Upper lobe of right lung (tissue), 1 donor: ENCODE measurements at places on chromosomes 1 and 21.

DNA sequence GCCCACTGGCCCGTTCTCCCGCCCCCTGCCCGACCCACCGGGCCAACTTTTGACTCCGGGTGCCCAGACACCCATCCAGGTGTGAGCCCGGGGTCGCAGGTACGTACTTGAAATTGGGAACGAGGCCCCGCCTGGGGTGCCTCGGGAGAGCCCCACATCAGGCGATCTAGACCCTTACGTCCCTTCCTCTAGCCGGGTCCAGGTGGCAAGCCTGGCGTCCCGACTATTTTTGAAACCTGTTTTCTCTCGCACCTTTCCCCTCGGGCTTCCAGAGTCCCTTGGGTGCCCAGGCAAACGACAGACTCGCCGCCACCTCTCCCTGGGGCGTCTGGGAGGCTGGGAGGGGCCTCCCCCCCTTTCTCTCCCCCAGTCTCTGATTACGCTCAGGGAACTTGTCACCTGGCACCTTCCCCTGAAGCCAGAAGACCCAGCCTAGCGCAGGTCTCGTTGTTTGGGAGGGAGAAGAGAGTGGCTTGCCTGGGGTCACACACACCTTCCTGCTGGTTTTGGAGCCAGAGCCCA is 898 bp downstream of the LDLRAP1 start:
- DNase-seq: no peak

- DNase-seq: no peak
Measured at GRCh38 chr1:94258873-94259331, 21.5 kb upstream of the ARHGAP29 start.

DNA sequence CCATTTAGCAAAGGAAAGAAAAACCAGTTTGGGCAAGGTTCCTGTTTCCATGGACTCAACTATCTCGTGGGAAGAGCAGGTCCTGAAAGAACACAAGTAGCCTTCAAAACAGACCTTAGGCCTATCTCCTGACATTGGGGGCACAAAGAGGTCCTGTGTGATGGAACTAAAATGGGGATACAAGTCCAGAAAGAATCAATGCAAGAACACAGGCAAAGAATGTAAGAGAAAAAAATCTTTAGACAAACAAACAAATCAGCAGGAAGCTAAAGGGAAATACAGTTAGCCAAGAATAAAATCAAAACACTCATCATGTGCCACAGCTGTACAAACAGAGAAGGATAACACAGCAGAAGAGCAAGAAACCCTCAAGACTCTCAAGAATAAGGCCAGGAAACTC is 28.2 kb downstream of the SLC30A10 start:
- no peak for DNase-seq

- no peak for DNase-seq
Measured at GRCh38 chr1:161945306-161946060, 78.2 kb downstream of the OLFML2B start.
